NCI-H1694 (cell line): ENCODE measurements at places on chromosomes 1 and 21.
A peak's percentile ranks its signal among the peaks of the same experiment; 100 is the strongest.

DNA sequence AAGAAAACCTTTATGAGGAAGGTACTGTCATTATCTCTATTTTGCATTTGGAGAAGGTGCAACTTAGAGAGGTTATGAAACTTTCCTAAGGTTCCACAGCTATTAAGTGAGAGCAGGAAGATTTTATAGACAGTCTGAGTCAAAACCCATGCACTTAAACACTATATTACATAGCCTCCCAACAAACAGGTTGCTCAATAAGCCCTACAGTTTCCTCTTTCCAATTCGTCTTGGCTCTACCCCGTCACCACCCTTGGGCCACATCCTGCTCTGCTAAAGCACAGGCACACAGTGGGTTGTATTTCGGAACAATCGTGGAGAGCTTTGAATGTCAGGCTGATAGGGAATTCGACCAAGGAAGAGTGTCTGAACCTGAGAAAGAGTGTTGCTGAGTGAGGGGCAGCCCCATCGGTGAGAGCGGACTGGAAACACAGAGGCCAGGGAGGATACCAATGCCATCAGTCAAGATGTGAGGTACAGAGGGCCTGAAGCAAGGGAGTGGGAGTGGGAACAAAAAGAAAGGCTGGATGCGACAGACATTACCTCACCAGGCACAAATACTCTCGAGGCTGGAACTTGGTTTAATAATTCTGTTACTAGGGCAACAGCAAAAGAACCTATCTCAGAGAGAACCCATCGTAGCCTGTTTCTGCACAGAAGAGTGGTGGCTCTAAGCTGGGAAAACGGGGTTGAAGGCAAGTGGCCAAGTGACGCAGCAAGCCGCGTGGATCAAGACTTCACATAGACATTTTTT, 6.3 kb upstream of the LRRC52 start:
- DNase-seq, result no peak

GRCh38 chr1:69502991-69503390, 64.7 kb upstream of the LRRC7 start:
- no peak for DNase-seq

- DNase-seq, result no peak
Observed at GRCh38 chr1:227315629-227316346, 2.5 kb downstream of the CDC42BPA start.

GRCh38 chr1:213123536-213123935, 72.5 kb downstream of the RPS6KC1 start:
- no peak for DNase-seq

DNA sequence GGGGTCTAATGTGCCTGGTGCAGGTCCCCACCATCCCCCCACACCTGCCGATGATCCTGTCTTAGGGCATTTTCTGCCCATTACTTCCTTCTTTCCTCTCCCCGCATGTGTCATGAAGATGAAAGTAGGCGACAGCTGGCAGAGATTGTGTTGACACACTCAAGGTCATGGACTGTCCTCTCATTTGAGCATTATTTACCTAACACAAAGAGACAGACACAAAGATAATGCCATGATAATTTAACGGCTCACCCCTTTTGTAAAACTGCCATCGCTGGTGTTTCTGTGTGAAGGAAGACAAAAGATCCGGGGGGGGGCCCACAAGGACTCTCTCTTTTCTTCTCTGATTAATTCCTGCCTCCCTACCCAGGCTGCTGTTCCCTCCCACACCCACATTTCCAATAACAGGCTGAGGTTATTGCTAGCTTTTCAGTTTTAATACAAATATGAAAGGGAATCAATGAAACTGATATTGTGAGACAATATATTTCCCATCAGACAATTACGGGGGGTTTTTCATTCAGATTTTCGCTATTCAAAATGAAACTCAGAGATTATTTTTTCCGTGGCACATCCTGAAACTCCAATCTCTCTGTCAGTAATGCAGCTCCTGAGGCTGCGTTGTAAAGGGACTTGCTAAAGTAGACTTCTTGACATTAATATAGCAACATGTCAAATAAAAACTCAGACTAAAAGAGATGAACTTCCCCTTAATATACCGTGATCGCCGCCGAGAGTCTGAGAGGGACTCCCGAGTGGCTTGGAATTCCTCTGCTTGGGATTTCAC, 561.1 kb downstream of the NPHP4 start:
- no peak for DNase-seq

DNA sequence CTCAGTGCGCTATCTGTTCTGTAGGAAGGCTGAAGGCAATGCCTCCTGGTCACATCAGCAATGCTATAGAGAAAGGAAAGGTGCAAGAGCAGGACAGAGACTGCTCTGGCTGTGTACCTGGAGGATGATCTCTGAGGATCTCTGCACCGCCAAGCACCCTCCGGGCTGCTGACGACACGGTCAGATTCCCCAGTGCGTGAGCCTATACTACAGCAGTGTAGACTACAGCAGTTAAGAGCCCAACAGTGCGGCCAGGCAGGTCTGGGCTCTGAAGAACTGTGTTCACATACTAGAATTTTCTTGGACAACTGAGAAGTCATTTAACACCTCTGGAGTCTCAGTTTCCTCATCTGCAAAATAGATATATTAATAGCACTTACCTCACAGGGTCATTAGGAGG, 39.9 kb downstream of the ITPKB start:
- DNase-seq, result no peak

GRCh38 chr1:171310661-171311087, 3.3 kb upstream of the FMO4 start:
- DNase-seq, result no peak

- DNase-seq, result peak; percentile 95
Observed at GRCh38 chr1:67880056-67880601, 46.9 kb upstream of the GNG12 start.

DNA sequence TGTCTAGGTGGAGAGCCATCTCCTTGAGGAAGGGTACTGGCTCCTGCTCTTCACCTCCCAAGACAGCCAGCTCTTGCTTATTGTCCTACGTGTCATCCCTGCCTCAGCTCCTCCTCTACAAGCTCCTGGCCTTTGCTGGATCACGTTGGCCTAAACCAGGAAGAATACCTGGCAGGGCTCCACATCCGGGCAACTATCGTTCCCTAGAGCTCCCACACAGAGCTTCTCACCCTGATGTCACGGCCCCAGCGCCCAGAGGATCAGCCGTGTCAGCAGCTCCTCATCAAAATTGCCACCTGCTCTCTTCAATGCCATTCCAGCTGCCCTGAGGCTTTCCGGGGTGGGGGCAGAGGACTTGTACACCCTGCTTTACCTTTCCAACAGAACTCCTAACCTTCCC, 1.9 kb upstream of the TPM3 start:
- DNase-seq, result peak; percentile 29

- no peak for DNase-seq
Observed at GRCh38 chr21:34590520-34590919, 24.4 kb downstream of the RCAN1 start.

GRCh38 chr21:21175798-21176334, 177.7 kb downstream of the NCAM2 start:
- no peak for DNase-seq

DNA sequence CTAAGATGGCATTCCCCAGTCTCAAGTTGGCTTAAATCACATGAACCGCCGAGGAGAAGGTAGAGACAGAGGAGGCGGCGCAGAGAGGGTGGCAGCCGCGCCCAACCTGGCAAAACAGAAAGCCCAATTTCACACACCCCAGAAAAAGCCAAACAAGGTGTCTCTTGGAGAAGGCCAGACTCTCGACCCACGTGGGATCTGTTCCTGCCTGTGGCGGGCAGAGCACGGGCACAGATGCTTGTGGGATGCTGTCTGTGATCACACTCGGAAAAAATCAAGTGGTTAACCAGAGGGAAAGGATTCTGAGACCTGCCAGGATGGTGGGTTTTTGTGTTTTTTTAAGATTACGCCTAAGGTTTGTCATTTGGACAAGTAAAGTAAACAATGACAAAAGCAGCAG, 80.7 kb downstream of the MRPL37 start:
- no peak for DNase-seq

DNA sequence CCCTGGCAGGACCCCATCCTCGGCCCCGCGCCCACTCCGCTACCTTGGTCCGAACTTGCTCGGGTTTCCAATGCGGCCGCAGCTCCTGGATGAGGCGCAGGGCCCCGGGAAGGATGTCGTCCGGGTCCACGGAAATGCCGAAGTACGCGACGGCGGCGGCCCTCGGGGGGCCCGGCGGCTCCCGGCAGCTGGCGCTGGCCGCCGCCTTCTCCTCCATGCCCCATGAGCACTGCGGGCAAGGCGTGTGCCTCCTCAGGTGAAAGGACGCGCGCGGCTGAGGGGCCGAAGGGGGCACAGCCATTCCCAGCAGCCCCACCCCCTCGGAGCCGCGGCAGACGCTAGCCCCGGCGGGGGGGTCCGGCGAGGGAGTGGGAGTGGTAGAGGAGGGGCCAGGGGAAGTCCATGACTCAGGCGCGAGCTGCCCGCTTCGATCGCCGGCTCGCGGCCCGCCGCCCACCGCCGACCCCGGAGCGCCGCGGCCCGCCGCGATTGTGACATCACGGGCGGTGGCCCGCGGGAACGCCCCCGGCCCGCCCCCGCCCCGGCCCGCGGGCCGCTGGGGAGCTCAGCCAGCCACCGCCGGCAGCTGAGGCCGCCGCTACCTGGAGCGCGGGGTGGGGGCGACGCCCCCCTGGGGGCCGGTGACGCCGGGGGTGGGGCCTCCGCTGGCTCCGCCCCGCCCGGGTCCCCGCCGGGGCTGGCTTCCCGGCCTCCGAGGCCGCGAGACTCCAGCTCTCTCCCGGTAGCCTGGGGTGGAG, at the start of gene ETNK2:
ETNK2 (minus strand) TSS at position 493 of the 758 bp plus-strand sequence; CDS start at position 301, 192 bp downstream.
- DNase-seq, result peak; percentile 23

- DNase-seq, result no peak
Observed at GRCh38 chr1:233500106-233500505, 113.8 kb upstream of the KCNK1 start.

GRCh38 chr1:223725578-223725977, 13.2 kb downstream of the CAPN2 start:
- no peak for DNase-seq

- no peak for DNase-seq
Observed at GRCh38 chr1:40773748-40774265, 9.8 kb upstream of the KCNQ4 start.

GRCh38 chr1:3930301-3931006, 30.4 kb upstream of the C1orf174 start:
- no peak for DNase-seq

GRCh38 chr1:42674682-42675081, 7.5 kb upstream of the YBX1 start:
- DNase-seq, result no peak

GRCh38 chr1:32858791-32859190, 11.9 kb downstream of the FNDC5 start:
- no peak for DNase-seq

DNA sequence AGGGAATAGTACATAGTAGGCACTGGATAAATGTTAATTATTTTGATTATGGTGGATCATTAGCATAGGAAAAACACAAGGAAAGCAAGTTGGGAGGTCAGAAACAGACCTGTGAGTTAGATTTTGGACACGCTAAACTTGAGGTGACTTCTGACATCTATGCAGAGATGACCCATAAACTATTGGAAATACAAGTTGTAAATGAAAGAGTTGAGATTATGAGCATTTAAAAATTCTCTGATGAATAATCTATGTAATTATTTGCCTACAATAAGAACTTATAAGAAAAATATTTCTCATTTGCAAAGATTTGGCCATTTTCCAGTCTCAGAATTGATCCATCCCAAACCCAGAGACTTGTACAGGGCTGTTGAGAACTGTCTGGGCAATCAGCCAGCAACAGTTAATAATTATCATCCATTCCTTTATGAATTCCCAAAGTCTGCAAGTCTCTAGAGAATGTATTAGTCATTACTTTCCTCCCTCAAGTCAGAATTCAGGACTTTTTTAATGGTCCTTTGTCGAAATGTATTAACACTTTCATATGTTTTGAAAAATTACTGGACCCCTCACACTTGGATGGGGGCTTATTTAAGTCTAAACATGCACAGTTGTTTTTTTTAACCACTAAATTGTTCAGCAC, 19.4 kb upstream of the SLAMF6 start:
- no peak for DNase-seq

DNA sequence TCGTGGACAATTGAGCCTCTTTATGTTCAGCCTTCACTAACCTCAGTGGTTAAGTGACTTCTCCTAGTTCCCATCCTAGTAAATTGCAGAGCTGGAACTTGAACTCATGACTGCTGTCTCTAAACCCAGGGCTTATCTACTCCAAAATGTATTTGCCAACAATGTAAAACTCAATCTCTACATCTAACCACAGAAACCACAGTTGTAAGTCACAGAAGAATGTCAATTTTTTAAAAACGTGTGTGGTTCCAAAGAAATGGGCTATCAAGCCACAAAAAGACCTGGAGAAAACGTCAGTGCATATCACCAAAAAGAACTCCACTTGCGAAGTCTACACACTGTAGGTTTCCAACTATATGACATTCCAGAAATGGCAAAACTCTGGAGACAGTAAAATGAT, 172.6 kb upstream of the HMCN1 start:
- DNase-seq, result no peak

GRCh38 chr1:21468599-21468998, 28.7 kb downstream of the NBPF3 start:
- no peak for DNase-seq

DNA sequence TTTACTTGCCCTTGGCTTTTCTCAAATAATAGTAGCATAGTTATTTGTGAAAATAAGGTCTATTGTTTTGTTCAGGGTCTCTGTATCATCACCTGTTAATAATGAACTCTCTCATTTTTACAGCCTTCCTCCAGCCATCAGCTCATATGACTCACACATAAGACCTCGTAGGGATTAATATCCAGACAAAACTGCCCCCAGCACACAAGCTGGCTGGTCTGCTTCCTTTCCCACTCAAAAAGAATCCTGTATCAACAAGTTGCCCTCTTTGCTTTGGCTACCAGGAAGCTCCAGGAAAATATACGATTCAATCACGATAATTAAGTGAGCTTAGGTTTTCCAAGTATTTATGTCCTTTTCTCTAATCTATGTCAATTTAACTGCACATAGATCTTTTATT, 119.2 kb downstream of the DMRTB1 start:
- DNase-seq, result no peak

GRCh38 chr1:156129687-156130577, 15.4 kb downstream of the LMNA start:
- peak; percentile 92 for DNase-seq

- DNase-seq, result no peak
Observed at GRCh38 chr1:177809819-177810218, 160.0 kb downstream of the SEC16B start.

DNA sequence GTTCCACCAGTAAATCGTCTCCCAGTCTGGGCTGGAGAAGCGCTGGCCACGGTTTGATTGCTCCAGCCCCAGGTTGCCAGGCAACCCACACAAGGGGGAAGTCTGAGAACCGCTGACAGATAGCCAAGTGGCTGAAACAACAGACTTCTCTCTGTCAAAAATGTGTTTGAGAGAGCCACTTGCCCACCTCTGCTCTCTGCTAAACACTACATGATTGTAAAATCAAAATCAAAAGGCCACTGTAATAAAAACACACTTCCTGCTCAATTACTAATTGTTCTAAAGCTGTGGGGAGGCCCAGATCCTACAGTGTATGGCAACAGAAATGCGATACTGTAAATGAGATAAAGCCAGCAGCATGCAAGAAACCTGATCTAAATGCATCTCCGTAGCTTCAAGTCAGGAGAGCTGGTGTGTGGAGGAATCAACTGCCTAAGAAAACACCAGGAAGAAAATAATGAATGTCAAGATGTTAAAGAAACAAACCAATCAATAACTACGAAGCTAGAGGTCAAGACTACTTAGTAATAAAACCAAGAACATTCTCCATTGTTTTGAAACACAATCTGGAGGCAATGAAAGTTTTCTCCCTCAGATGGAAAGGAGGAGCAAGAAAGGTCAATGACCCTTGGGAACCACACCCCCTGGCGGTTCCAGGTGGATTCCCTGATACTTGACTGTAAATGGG, 121.2 kb downstream of the SLC45A1 start:
- DNase-seq, result no peak
